Stimulated activated CD8-positive, alpha-beta memory T cell treated with anti-CD3 and anti-CD28 coated beads, Interleukin-7, amount 100 ng/mL, for 1 hour (primary cell): ENCODE measurements at places on chromosomes 3 and 15.

GRCh38 chr15:76057332-76058000 is 2.3 kb upstream of the TMEM266 start:
- no peak for DNase-seq

DNA sequence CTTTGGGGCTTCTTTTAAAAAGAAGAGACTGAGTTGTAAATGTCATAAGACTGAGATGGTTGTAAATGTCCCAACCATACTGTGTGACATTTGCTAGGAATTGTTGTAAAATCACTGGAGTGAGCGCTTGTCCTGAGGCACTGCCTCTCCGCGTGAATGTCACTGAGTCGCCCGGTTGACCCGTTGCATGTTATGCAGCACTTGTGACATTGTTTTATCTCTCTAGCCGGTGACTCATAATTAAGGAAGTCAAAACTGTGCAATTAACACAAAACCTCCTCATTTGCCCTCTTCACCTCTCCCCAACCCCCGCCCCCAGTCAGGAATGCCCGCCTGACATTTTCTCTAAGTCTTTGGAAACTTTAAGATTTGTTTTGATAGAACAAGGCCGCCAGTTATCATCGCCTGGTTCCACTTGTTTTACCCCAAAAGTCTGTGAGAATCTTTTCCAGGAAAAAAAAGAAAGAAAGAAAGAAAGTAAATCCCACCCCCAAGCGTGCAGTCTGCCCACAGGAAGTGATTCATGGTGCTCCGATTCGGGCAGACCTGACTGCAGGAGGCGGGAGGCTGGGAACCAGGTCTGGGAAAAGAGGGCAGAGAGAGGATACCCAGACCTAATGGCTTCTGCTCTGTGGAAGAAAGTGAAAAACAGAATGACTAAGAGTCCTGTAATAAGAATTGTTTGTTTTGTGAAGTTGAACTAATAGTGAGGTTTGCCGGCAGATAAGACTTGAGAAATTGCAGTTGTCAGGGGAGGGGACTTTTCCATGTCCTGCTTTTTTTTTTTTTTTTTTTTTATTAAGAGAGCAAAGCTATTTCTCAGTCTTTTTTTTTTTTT is 84.8 kb downstream of the SMAD3 start:
- no peak for DNase-seq

GRCh38 chr3:58419780-58420507 is 13.7 kb downstream of the PDHB start:
- DNase-seq, result no peak

DNA sequence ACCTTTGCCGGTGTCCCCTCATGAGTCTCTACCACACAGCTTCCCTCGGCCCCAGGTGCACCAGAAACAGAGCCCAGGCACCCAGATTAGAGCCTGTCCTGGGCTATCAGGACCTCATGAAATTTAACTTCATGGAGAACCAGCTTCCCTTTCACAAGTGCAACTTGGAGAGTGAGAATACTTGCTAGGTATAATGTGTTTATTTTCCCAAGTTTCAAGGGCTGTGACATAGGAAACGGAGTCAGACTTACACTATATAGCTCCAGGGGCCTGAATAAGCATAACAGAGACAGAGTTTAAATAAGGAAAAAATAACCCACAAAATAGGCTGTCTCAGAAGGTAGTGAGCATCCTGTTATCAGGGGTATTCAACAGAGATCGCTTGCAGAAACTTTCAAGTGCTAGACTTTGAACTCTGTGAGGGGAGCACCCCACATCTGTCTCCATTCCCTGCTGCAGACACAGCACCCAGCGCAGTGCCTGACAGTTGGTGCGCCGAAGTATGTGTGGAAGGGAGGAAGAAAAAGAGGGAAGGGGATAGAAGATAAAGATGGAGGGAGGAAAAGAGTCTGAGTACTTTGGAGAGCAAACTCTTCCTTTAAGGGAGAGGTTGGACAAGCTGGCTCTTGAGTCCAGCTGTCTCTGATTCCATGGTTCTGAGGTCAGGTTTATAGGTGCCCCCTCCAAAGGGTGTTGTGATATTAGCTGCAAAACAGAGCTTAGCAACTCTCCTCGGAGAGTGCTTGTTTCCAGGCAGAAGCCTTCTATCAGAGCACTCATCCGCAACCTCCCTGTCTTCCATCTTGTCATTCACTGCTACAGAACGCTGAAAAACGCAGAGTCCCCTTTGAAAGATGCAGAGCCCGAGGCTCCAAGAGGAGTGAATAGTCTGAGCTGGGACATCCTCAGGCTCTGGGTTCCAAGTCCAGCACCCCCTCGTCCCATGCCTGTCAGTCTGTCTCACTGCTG is 84.8 kb downstream of the CPN2 start:
- DNase-seq, result no peak
